ENCODE measurements at places on chromosomes 7 and 10.

DNA sequence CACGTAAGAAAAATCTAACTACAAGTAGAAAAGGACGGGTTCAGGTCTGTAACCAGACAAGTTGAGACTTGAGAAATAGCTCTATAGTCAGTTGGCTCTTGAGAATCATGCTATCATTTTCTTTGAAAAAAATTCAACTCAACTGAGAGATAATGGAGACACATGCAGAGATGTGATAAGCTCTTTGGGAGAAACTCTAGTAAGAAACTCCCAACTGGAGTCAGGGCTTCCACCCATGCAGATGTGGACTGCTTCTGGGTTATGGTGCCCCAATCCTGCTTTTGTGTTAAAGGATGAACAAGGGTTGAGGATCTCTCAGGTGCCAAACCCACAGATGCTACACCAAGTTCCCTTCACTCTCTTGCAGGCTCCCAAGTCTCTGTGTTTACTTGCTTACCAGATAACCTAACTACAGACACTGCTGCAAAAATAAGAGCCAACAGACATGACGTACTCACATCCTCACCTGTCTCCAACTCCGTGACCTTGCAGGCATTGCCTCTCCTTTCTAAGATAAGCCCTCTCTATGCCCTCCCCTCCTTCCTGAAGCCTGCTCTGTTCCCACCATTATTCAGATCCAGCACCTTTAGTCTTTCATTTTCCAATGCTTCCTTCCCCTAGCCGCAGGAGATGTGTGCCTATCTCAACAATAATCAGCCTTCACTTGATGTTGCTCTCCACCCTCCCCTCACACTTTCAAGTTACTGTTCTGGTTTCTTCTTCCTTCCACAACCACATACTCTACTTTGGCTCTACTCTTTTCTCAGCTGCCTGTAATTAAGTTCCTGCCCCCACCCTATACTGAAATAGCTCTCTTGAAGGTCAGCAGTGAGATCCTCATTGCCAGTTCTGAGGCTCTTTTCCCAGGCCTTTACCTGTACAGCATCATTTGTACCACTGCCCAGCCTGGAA is 130.0 kb downstream of the ICA1 start:
- no peak for DNase-seq

DNA sequence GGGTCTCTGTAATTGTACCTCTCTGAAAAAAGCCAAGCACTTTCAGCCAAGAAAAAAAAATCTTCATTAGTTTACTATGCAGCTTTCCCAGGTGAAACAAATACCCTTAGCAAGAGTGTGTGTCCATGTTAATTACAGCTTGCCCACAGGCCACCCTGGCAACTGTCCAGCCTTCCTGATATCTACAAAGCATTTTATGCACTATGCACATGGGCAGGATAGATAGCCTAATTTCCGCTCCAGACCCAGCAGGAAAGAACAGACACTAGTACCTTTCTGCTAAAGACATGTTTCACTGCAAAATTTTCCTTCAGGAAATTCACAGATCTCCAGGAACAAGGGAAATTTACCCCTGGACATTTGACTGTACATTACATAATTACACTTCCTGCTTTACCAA is 24.4 kb downstream of the CACNA2D1 start:
- no peak for DNase-seq

- peak; percentile 27 for DNase-seq
Observed at GRCh38 chr10:97849687-97850402, at the start of gene GOLGA7B. Gene GOLGA7B (plus strand): TSS chr10:97849843. CDS start chr10:97850304, 461 bp downstream.

- no peak for DNase-seq
Observed at GRCh38 chr7:52209614-52210013, 825.8 kb upstream of the POM121L12 start.

DNA sequence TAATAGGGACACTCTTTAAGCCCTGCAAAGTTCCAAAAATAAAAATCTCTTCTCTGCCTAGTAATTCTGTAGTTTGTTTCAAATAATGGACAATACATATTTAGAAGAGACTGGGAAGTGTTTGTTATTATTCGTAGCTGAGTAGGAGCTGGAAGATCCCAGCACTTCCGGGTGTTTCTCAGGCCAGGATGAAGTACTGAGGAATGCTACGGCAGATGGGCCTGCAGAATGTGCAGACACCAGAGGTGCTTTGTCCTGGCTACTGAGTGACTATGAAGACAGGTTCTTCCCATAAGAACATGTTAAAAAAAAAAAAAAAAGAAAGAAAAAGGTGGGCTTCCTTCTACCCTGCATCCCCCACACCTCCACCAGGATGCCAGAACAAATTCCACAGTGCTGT is 36.1 kb downstream of the ETV1 start:
- no peak for DNase-seq
